Fibroblast of skin of right biceps (primary cell): ENCODE measurements at places on chromosomes 7 and 10.
A peak's percentile ranks its signal among the peaks of the same experiment; 100 is the strongest.

DNA sequence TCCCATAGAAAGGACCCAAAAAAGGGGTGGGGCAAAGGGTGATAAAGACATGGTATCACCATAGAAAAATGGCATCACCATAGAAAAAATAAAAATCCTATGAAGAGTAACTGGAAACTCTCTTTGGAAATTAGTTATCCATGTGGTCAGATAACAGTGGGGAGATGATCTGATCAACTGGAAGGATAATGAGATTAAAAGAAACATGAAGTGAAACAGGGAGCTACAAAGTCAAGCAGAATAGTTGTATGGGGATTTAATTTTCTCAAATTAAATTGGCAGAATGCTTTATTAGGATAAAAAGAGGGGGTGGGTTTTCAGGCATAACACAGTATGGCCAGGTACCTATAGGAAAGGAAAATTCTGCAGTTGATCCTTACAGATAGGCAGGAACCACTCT lies 111.2 kb downstream of the WNT2 start:
- DNase-seq = no peak

DNA sequence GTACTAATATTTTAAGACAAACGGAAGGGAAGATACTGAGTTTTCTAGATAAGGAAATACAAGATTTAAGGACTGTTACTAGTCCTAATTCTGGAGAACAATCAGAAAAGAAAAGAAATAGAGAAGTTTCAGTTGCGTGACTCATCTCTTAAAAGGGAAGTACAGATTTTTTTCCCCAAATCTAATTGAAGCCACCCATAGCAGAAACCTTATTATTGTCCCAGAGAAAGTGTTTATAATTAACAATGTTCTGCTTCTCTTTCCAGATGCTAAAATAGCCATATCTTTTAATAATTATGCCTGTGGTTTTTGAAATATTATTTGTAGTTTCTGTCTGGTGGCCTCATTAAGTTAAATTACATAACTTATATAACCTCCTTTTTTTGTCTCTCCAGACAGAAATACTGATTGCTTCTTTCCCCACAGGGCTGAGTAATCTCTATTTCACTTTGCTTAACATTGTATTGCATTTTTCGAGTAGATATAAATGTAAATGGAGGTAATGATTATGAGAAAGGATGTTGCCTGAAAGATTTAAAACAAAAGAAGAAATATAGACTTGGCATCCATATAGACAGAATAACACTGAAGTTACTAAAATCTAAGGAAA lies 240.7 kb upstream of the MBL2 start:
- DNase-seq = no peak

- DNase-seq = peak; percentile 5
Observed at GRCh38 chr7:13641714-13642113, 347.8 kb downstream of the ETV1 start.

GRCh38 chr7:39607865-39608264 lies 15.5 kb upstream of the RALA start:
- no peak for DNase-seq

GRCh38 chr10:72588266-72588665 lies 37.6 kb downstream of the MICU1 start:
- no peak for DNase-seq

- peak; percentile 79 for DNase-seq
Observed at GRCh38 chr10:124745673-124746072, 1.5 kb upstream of the FAM53B start.

DNA sequence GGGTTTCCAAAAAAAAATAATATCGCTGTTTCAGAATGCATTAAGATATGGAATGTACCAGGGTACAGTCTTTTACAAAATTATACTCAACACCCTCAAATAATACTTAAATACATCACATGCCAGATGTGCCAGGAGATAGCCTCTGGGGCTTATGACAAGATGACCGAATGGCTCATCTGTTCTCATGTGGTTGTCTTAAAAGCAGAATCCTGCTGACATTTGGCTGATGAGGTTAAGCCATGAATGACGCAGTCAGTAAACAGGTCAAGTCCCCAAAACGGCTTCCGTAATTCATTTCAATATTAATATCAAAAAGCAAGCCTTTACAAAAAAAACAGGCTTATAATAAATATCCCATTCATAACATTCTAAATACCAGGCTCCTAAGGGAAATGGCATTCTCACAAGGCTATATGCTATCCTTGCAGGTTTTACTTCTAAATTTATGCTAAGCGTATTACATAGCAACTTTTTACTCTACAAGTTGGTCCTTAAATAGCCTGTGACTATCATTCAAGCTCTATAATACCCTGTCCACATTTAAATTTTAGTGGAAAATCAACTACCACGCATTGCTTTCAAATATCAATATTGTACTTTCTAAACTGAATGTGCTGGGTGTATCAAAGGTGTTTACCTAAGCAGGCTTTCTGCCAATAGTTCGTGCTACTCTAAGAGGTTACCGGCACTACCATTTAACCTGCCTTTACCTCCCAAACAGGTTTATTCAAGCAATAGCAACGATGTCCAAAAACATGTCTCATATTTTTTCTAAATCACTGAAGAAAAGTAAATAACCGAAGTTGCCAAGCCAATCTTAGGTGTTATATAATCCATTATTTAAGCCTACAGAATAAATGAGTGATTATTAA lies 15.6 kb downstream of the SMURF1 start:
- DNase-seq = no peak

- DNase-seq = no peak
Observed at GRCh38 chr10:111739874-111740139, 443.8 kb downstream of the GPAM start.

- DNase-seq = no peak
Observed at GRCh38 chr10:58307676-58308075, 27.1 kb upstream of the UBE2D1 start.

GRCh38 chr10:67175354-67175753 lies 249.5 kb downstream of the LRRTM3 start:
- no peak for DNase-seq

DNA sequence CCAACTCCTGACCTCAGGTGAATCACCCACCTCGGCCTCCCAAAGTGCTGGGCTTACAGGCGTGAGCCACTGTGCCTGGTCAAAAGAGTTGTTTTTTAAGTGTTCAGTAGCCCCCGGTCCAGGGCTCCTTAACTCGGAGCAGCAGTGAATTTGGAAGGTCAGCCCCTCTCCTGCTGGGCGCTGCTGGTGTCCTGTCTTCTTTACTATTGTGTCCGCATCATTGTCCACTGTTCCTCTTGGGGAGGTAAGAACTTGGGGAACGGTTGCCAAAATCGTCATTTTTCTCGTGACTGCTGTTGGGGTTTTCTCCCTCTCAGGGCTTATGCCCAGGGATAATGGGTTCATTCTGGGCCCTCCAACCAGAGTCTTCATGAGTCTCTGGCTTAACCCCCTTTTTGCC lies 46.7 kb downstream of the CAMK1D start:
- DNase-seq = no peak

DNA sequence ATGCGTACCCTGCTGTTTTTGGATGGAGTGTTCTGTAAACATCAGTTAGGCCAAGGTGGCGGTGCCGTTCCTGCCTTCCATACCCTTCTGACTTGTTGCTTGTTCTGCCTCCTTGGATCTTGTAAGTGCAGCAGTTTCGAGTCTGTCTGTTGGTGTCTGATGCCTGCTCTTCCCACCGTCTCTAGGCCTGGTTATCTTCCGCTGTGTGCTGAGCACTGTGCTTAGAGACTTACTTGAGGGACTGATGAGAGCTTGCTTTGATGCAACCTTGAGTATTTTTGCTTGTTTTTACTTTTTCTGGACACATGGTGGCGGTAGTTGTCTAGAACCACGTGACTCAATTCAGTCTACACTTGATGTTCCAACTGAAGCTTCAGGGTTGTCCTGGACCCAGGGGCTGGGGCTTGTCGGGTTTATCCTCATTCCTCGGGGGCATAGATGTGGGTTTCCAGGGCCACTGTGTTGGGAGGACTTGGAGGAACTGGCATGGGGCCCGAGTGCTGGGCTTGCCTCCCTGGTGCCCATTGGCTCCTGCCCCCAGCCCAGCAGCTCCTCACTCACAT lies 14.4 kb upstream of the SPRN start:
- no peak for DNase-seq

GRCh38 chr7:96996111-96996957 lies 9.0 kb upstream of the DLX6 start:
- DNase-seq = no peak

DNA sequence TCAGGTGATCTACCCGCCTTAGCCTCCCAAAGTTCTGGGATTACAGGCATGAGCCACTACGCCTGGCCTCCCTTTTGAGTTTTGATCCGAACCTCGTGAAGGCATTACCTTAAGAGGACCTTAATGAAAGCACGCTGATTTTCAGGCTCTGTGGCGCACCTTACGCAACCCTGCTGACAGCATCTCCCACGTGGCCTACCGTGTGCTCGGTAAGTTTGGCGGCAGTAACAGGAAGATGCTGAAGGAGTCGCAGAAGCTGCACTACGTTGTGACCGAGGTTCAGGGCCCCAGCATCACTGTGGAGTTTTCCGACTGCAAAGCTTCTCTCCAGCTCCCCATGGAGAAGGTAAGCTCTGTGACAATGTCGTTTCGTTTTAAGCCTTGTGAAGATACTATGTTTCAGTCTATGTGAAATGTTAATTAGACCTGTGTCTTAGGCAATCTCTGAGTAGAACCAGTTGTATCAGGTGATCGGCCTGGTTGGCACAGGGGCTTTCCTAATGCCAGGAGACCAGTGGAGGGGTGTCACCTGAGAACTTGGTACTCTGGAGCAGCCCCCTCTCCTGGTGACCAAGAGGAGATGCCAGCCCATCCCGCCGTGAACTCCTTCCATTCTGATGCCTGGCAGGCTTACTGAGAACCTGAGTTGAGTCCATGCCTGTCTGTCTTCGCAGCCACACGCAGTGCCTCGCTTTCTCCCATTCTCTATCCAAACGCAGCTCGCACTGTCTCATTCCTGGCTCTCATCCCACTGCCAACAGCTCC lies 43.5 kb downstream of the TRRAP start:
- DNase-seq = no peak

DNA sequence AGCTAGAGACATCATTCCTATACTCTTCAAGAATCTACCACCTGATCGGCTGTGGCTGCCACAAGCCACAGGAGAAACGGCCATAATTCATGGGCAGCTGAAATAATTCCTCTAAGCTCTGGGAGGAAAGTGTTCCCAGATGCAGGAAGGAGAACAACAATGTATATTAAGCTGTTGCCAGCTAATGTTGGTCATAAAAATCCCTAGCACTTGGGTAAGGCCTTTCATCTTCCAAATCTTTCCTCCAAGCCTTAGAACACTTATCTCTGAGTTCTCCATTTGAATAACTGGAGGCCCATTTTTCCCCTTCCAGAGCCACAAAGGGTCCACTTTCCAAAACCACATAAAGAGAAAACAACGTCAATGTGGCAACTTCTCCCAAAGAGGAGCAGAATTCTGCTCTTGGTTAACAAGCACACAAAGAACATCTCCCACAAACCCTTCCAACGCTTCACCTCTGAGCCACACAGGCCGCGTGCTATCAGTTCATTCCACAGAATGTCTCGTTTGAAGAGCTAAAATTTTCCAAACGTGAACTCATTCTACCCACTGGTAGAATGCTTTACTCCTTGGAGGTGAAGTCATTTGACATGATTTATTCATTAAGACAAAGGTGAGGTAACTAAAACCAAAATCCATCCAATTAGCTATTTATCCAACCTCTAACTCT lies 11.2 kb downstream of the KCNMA1 start:
- peak; percentile 65 for DNase-seq
